ENCODE measurements at places on chromosomes 16 and 17. TPM values are rescaled to one million over a fixed set of nuclear protein-coding genes. Genes with fewer than 3 reads are reported as not detected.

DNA sequence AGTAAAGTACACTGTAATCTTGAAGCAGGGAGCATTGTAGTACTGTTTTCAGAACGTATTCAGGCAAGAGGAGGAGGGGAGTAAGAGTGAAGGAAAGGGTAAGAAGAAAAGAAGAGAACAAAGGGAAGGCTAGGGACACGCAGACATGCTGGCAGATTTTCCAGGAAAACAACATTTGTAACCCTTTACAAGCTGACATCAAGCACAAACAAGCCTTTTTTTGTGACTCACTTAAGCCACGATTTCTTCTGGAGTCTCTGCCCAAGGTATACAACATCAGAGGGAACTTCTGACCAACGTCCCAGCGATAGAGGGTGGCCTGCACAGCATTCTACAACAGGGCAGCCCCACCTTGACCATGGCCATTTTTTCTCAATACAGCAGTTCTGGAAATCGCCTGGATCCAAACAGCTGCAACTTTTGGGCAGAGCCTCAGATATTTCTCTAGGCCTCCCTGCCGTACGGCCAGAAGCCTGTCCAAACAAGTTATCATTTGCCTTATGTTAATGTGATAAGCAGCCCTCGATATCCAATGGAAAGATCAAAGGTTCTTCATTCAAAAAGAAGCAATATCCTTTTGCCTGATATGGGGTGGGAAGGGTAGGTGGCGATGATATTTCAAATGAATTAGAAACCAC is 247.3 kb downstream of the ZFHX3 start:
- no peaks in the 10 kb centered on the region for H3K27me3 ChIP-seq
- H3K4me3 ChIP-seq: no peak overlapping the region
- no peak for DNase-seq
- no peak overlapping the region for H3K27ac ChIP-seq
- H3K4me1 ChIP-seq: no peaks in the 10 kb centered on the region

CCL5 gene
- 4.7 TPM for polyA plus RNA-seq

GRCh38 chr17:3557768-3558583 is at the start of gene TRPV3:
Gene TRPV3, minus strand, starts transcription at chr17:3557812. Its CDS starts 2,962 bp downstream, at chr17:3554850.
- H3K27ac ChIP-seq: no peak within 1 kb of the TSS
- no peak within 1 kb of the TSS for H3K4me3 ChIP-seq

SLC13A5 gene
- 0.48 TPM for polyA plus RNA-seq

DNA sequence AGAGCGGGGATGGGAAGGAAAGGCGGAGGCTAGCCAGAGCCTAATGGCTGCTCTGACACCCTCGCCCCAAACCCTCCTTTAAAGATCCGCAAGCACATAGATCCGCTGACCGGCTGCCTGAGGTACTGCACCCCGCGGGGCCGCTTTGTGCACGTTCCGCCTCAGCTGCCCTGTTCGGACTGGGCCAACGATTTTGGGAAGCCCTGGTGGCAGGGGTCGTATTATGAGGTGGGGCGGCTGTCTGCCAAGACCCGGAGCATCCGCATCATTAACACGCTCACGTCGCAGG is 663 bp downstream of the CYB5D1 start:
- peaks cover 23% of the 10 kb centered on the region for H3K4me1 ChIP-seq
- H3K4me3 ChIP-seq: peak overlapping the region; percentile 61
- DNase-seq: no peak
- H3K27me3 ChIP-seq: no peaks in the 10 kb centered on the region

DNA sequence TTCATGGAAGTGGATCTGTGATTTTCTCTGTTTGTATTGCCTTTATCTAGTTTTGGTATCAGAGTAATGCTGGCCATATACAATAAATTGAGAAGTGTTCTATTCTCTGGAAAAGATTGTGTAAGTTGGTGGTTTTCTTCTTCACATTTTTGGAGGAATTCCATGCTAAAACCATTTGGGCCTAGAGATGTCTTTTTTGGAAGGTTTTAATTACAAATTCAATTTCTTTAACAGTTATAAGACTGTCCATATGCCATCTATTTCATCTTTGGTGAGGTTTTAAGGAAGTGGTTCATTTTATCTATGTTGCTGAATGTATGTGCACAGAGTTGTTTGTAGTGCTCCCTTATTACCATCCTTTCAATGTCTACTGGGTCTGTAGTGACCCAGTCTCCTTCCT is 46.0 kb downstream of the CACNG1 start:
- DNase-seq: no peak
- no peak overlapping the region for H3K4me3 ChIP-seq
- H3K27me3 ChIP-seq: no peaks in the 10 kb centered on the region
- H3K4me1 ChIP-seq: no peaks in the 10 kb centered on the region
- H3K36me3 ChIP-seq: peaks cover 30% of the 10 kb centered on the region

ERCC4 gene
- 16.3 TPM for polyA plus RNA-seq

EVI2B gene
- 4.3 TPM for polyA plus RNA-seq

HSPB9 gene
- 0.43 TPM for polyA plus RNA-seq

- DNase-seq: no peak
- H3K4me3 ChIP-seq: no peak overlapping the region
- H3K27me3 ChIP-seq: peaks cover 9% of the 10 kb centered on the region
- H3K27ac ChIP-seq: no peak overlapping the region
Observed at GRCh38 chr16:56042416-56042815, 148.9 kb upstream of the GNAO1 start.

CDK5RAP3 gene
- 179 TPM for polyA plus RNA-seq

GRCh38 chr16:3469736-3470135 is 25.6 kb downstream of the C16orf90 start:
- H3K27me3 ChIP-seq: no peaks in the 10 kb centered on the region
- H3K4me3 ChIP-seq: no peak overlapping the region

DNA sequence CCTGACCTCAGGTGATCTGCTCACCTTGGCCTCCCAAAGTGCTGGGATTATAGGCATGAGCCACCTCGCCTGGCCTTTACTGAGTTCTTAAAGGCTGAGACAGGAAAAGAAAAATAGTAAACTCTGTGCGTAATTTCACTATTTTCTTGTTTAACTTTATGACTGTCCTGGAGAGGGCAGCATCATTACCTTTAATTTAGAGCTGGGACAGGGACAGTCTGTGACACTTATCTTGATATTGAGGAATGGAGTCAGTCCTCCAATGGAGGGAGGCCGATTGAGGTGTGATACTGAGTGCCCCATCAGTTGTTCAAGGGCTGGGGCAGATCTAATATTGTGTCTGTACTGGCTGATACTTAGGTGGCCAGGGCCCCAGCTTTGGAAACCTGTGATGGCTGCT is 21.5 kb upstream of the SPN start:
- no peaks in the 10 kb centered on the region for H3K27me3 ChIP-seq
- no peaks in the 10 kb centered on the region for H3K36me3 ChIP-seq
- no peaks in the 10 kb centered on the region for H3K4me1 ChIP-seq
- DNase-seq: no peak
- H3K27ac ChIP-seq: no peak overlapping the region
- no peak overlapping the region for H3K4me3 ChIP-seq

- H3K36me3 ChIP-seq: no peaks in the 10 kb centered on the region
- DNase-seq: no peak
- no peak overlapping the region for H3K27ac ChIP-seq
- H3K27me3 ChIP-seq: no peaks in the 10 kb centered on the region
Observed at GRCh38 chr16:84973236-84973635, 38.1 kb downstream of the ZDHHC7 start.

DNA sequence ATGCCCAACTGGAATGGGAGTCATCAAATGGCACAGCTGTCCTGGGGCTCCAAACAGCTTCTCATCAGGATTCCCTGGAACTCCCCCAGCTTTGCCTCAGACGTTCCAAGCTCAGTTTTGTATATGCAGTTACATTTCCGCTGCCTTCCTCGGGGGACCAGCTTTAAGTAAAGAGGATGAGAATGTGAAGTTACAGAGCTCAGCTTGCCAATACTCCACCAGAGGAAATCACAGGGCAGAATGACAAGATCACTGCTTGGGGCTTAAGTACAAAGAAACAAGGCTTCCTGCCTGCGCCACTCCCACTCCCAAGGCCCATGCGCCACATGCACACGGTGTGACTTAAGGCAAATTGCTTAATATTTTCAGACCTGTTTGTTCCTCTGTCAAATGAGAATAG is 272.4 kb upstream of the CDH11 start:
- H3K27me3 ChIP-seq: no peaks in the 10 kb centered on the region
- H3K27ac ChIP-seq: no peak overlapping the region
- no peaks in the 10 kb centered on the region for H3K4me1 ChIP-seq
- no peaks in the 10 kb centered on the region for H3K36me3 ChIP-seq
- peak; percentile 48 for DNase-seq

DNA sequence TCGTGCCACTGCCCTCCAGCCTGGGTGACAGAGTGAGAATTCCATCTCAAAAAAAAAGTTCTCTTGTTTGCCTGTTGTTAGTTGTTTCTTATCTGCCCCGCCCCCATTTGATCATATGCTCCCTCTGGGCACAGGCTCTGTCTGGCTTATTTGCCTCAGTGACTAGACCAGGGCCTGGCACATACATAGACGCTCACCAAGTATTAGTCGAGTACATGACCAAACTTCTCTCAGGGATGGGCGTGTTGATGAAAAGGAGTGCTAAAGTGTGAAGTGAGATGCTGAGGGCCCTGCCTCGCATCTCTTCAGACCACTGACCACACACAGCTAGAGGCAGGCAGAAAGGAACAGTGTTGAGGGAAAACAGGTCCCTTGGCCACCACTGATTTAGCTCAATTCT is 3.3 kb upstream of the HELZ start:
- peaks cover 14% of the 10 kb centered on the region for H3K27me3 ChIP-seq
- H3K36me3 ChIP-seq: no peaks in the 10 kb centered on the region
- no peak overlapping the region for H3K27ac ChIP-seq

GRCh38 chr16:67988675-67989074 is 8.4 kb upstream of the DPEP3 start:
- H3K27ac ChIP-seq: no peak overlapping the region
- peaks cover 4% of the 10 kb centered on the region for H3K36me3 ChIP-seq
- no peak overlapping the region for H3K4me3 ChIP-seq

MYL4 gene
- 2.9 TPM for polyA plus RNA-seq

GRCh38 chr16:4372578-4373355 is 1.1 kb downstream of the VASN start:
- no peaks in the 10 kb centered on the region for H3K27me3 ChIP-seq
- DNase-seq: no peak
- peaks cover 90% of the 10 kb centered on the region for H3K4me1 ChIP-seq
- H3K27ac ChIP-seq: peak overlapping the region; percentile 73

DNA sequence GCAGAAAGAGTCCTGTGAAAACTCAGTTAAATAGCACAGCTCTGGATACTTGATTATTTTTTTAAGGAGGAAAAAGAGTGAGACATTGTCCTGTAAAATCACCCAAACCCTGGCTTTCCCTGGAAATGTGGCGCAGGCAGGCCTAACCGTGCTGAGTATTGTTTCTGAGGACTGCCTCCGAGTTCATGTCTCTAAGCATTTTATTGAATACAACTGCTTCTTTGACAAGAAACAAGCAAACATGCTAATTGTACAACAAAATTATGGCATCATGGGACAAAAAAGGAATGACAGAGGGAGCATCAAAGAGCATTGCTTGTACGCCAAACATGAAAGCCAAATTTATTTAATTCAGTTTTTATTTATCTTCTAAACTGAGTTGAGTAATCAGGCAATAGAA is 64.5 kb upstream of the HSBP1 start:
- no peak for DNase-seq
- no peaks in the 10 kb centered on the region for H3K4me1 ChIP-seq
- H3K27me3 ChIP-seq: no peaks in the 10 kb centered on the region

TP53 gene
- polyA plus RNA-seq: 80.7 TPM

GRCh38 chr16:73054813-73055482 is 7.0 kb upstream of the ZFHX3 start:
- no peak overlapping the region for H3K4me3 ChIP-seq
- DNase-seq: no peak

PLA2G15 gene
- 12.6 TPM for polyA plus RNA-seq

AIPL1 gene
- 0.06 TPM for polyA plus RNA-seq

DNA sequence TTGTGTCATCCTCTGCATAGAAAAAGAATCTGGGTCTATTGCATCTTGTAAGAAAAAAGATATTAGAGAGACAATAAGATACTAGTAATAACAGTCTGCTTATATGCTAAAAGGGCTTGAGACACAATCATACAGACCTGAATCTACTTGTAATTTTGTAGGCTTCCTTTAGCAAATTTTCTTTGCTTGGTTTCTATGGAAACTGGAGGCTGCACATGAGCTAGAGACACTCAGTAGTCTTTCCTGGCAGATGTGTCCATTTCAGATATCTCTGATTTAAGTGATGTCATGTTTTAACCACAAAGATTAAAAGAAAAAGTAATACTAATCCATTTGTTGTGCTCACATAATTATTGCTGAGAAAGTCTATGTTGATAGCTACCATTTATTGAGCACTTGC is 123.9 kb upstream of the GNAO1 start:
- no peaks in the 10 kb centered on the region for H3K4me1 ChIP-seq
- no peaks in the 10 kb centered on the region for H3K36me3 ChIP-seq
- H3K4me3 ChIP-seq: no peak overlapping the region
- H3K27ac ChIP-seq: no peak overlapping the region

- H3K27ac ChIP-seq: no peak overlapping the region
- no peak overlapping the region for H3K4me3 ChIP-seq
- no peaks in the 10 kb centered on the region for H3K36me3 ChIP-seq
- no peaks in the 10 kb centered on the region for H3K27me3 ChIP-seq
- H3K4me1 ChIP-seq: no peaks in the 10 kb centered on the region
- no peak for DNase-seq
Observed at GRCh38 chr17:78458736-78459335, 80.4 kb downstream of the PGS1 start.

DNA sequence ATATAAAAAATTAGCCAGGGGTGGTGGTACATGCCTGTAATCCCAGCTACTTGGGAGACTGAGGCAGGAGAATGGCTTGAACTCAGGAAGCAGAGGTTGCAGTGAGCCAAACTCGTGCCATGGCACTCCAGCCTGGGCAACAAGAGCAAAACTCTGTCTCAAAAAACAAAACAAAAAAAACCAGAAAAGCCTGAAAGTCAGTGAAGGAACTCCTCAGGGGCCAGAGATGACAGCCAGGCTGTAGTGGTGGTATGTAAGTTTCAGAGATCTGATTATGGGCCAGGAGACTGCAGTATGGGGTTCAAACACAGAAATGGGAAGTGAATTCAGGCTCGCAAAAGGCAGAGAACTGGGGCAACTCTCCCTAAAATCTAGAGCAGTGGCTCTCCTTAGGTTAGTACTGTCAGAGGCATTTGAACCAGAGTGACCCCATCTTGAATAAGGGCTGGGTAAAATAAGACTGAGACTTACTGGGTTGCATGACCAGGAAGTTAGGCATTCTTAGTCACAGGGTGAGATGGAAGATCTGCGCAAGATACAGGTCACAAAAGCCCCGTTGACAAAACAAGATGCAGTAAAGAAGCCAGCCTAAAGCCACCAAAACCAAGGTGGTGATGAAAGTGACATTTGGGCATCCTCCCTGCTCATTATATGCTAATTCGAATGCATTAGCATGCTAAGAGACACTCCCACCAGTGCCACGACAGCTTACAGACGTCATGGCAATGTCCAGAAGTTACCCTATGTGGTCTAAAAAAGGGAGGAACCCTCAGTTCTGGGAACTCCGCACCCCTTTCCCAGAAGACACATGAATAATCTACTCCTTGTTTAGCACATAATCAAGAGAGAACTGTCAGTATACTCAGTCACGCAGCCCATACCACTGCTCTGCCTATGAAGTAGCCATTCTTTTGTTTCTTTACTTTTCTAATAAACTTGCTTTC is 120.2 kb upstream of the XYLT1 start:
- H3K27me3 ChIP-seq: no peaks in the 10 kb centered on the region
- no peaks in the 10 kb centered on the region for H3K4me1 ChIP-seq
- no peak overlapping the region for H3K4me3 ChIP-seq
- H3K36me3 ChIP-seq: no peaks in the 10 kb centered on the region
- DNase-seq: no peak

CETP gene
- polyA plus RNA-seq: 11.8 TPM

CLEC16A gene
- 21.4 TPM for polyA plus RNA-seq

- H3K27me3 ChIP-seq: no peaks in the 10 kb centered on the region
- H3K4me3 ChIP-seq: no peak overlapping the region
- H3K4me1 ChIP-seq: no peaks in the 10 kb centered on the region
Observed at GRCh38 chr17:72702136-72702735, 390.3 kb downstream of the SLC39A11 start.
